ENCODE measurements at places on chromosomes 5 and 9.
A peak's percentile ranks its signal among the peaks of the same experiment; 100 is the strongest.

DNA sequence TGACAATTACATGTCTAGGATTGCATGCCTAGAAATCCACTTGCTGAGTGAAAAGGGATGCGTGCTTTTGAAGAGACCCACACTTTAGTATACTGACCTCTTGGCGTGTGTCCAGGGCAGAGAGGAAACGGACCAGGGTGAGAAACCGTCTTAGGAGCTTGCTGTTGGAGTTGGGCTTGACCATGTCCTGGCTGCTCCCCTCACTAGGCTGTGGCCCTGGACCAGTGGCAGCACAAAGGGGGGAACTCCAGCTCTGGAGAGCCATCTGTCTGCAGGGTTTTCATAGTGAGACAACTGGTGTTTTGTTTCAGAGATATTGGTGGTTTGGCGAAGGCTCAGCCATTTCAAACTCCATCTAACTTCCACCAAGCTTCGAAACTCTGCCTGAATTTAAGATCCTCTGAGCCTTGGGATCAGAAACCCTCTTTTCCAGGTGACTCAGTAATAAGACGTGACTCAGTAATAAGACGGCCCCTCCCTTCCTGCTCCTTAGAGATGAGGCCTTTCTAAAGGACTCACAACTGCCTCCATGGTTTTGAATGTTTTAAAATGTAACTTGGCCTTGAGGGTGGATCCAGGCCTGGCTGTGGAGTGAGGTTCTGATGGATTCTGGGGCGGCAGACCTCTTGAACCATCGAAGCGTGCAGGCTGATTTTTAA lies 165.8 kb downstream of the MELK start:
- DNase-seq, result no peak

DNA sequence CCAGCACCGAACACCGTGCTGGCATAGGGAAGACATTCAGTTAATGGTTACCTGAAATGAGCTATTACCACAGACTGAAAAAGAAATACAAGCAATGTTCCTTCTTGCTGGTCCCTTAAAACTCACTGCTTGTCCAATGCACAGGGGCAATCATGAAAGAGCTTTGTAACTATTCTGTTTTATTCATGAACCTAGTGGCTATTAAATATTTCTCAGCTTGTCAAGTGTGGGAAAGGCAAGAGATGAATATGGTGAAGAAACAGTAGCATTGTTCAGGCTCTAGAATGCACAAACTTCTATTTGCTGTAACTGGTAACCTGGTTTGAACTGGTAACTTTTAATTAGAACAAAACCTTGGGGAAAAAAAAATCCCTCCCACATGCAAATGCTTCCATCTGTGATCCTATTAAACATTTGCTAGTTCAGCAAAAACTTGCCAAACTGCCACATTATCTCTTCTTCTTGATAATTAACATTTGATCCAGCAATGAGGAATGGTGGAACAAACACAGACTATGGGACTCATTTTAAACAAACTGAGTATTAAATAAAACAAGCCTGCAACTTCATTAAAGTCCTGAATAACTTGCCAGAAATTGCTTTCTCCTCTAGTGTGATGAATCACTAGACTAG lies 36.1 kb downstream of the YIPF5 start:
- DNase-seq, result no peak

- DNase-seq, result no peak
Observed at GRCh38 chr9:95783426-95783975, 92.0 kb upstream of the ERCC6L2 start.

- DNase-seq, result peak; percentile 39
Observed at GRCh38 chr5:96963267-96963666, 27.4 kb downstream of the LNPEP start.

- no peak for DNase-seq
Observed at GRCh38 chr5:96243203-96243602, 189.8 kb downstream of the PCSK1 start.

GRCh38 chr5:158648631-158649030 lies 451.1 kb downstream of the EBF1 start:
- DNase-seq, result no peak

- DNase-seq, result no peak
Observed at GRCh38 chr5:68593211-68593671, 377.7 kb downstream of the PIK3R1 start.

- no peak for DNase-seq
Observed at GRCh38 chr9:131963072-131964030, 116.3 kb downstream of the MED27 start.

DNA sequence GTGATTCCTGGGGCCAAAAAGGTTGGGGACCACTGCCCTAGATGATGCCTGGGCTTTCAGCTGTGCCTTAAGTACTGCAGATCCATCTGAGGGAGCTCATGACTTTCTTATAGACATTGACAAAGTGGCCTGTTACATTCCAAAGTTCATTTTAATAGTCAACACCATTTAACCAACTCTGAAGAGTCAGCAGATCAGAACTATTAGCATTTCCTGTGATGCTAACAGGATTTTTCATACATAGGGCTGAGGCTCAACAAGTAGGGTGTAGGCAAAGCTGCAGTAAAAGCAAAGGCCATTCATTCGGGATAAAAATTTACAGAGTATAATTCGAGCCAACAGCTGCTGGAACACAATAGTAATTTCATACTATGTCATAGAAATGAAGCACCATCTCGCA lies 105.4 kb downstream of the LPAR1 start:
- peak; percentile 78 for DNase-seq

DNA sequence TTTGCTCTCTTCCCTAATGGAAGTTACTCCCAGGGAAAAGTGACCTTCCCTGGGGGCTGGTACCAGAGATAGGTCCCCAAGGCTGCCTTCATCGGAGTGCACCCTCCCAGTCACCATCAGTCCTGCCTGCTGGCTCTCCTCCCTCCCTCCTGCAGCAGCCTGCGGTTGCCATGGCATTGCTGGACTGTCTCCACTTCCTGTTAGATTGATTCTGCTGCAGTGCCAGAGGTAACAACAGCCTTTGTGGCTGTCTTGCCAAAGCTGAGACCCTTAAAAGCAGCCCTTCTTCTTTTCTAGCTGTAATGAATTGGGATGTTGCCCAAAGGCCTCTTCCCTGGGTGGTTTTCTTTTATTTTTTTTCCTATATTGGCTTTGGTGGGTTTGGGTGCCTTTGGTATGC lies 78.1 kb upstream of the PRLR start:
- DNase-seq, result no peak

GRCh38 chr5:148853868-148854267 lies 27.5 kb downstream of the ADRB2 start:
- DNase-seq, result no peak

- DNase-seq, result no peak
Observed at GRCh38 chr5:30092548-30092947, 1100.9 kb upstream of the CDH6 start.

DNA sequence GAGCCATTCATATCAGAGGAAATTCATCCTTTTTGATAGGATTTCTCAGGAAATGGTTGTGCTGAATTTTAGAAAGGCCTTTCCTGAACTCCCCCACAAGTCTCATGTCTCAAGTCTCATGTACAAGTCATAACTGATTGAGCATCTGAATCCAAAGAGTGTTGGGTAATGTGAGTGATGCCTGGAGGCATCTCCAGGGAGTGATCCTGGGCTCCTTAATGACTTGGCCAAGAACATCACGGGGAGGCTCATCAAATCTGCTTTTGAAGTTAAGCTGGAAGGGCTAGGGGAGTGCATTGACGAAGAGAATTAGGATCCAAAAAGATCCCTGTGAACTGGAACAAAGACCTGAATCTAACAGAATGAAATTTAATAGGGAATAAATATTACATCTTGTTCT lies 79.2 kb downstream of the MAST4 start:
- DNase-seq, result no peak

- peak; percentile 21 for DNase-seq
Observed at GRCh38 chr9:6014670-6015270, 654 bp downstream of the RANBP6 start.

GRCh38 chr9:22580788-22581187 lies 134.2 kb downstream of the DMRTA1 start:
- no peak for DNase-seq

- DNase-seq, result no peak
Observed at GRCh38 chr9:92920437-92920836, 26.9 kb upstream of the FGD3 start.

GRCh38 chr9:120910643-120911042 lies 16.0 kb downstream of the TRAF1 start:
- no peak for DNase-seq

- DNase-seq, result no peak
Observed at GRCh38 chr5:43312699-43313034, 545 bp downstream of the HMGCS1 start.

All from large intestine (tissue), 12 donors.